Naive B cell (primary cell): ENCODE measurements at places on chromosomes 2 and 18.

- no peak for DNase-seq
These were observed 107.8 kb upstream of the DAPL1 start for GRCh38 chr2:158687315-158687714.

DNA sequence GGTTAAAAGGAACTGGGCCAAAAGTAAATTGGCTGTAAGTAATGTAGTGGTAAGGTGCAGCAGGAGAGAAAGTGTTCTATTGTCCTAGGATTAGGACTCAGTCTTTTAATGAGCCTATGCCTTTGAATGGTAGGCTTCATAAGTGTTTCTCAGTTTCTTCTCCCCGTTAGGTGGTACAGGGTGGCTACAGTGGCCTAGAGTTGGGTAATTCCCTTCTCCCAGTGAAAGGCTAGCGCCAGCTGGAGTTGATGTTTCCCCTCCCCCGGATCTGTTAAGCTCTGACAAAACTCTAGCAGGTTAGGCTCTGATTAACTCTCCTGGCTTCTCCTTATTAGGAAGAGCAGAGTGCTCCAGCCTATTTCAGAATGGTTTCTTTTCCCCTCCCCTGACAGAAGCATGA, 127.7 kb downstream of the DNAH6 start:
- no peak for DNase-seq

GRCh38 chr18:35158728-35159450, 81.9 kb upstream of the ZNF397 start:
- peak; percentile 59 for DNase-seq

DNA sequence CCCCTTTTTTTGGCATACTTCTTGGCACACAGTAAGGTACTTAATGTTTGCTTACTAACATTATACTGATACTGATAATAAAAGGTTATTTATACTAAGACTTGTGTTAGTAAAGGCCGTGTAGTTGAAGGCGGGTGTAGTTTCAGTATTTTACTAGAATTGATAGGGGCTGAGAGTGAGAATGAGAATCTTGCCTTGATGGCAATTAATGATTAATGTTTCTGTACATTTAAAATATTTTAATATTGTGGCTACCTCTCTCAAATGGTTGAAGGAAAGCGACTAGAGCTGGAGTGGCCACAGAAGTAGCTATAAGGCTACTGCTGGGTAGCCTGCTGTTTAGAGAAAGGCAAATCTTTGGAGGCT, 29.3 kb downstream of the PELI1 start:
- no peak for DNase-seq

GRCh38 chr2:151823651-151824050, 4.6 kb downstream of the ARL5A start:
- DNase-seq, result no peak

- DNase-seq, result no peak
These were observed 7.1 kb downstream of the PTMA start for GRCh38 chr2:231715499-231715837.

DNA sequence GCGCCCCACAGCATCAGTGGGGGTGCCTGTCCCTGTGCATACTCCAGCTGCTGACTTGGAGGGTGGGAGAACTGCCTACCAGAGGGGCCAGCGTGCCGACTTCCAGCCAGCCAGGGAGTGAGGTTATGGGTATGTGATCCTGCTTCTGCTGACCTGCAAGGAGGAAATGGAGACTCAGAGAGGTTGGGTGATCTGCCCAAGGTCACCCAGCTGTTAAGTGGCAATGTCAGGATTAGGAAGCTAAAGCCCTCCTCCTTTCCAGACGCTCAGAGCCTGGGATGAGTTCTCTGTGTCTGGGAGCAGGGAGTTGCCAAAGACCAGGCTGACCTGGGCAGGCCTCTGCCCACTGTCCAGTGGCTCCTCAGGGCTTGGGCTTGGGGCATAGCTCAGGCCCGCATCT, 169.6 kb downstream of the GLI2 start:
- DNase-seq, result no peak

DNA sequence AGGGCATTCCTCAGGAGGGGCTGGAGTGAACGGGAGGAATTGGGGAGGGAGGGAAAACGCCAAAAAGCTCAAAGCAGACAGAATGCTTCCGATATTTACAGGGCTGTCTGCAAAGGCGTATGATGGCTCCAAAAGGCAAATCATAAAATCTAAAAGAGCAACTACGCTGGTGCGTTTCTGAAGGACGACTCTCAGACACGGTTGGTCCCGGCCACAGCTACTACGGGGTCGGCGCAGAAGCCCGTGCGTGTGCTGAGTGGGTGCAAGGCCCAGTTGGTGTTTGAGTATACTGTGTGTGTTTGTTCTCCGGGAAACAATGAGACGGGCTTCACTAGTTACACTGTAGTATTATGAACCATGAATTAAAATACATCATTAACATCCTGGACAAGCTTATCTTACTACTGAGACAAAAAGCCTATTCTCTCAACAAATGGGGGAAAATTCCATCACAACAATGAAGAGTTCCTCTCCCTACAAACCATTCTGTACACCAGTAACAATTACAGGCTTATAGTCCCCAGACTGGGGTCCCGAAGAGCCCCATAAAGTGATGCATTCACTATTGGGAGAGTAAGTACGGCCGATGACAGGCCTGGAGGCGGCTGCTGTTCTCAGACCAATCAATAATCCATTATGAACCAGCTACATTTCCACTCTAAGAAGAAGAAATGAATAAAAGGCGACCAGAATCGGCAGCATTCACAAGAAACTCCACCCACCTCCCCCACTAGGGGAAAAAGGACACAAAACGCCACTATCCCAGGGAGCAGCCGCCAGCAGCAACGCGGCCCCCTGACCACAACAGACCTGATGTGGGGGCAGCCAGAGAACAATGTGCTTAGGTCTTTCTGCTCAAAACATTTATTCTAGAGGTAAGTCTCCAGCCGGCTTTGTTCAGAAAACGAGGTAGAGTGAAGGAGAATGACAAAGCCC, 43.4 kb downstream of the ZNF516 start:
- DNase-seq, result no peak

DNA sequence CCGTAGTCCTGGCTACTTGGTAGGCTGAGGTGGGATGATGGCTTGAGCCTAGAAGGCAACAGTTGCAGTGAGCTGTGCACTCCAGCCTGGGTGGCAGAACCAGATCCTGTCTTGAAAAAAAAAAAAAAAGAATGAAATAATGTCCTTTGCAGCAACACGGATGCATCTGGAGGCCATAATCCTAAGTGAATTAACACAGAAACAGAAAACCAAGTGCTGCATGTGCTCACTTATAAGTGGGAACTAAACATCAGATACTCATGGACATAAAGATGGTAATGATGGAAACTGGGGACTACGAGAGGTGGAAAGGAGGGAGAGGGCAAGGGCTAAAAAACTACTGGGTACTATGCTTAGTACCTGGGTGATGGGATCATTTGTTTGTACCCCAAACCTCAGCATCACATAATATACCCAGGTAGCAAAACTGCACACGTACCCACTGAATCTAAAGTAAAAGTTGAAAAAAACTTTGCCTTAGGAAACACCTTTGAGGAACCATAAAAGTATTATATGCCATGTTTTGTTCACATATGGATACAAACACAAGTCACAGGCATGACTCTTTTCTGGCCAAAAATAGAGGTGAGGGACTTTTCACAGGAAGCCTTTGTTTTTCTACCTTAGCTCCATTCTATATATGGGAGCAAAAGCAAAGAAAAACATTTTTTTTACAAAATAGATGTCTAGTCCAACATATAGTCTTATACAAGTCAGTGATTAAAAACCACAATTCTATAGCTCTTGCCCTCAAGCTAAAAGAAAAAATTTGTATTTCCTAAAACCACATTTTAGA, 36.6 kb downstream of the GPR155 start:
- no peak for DNase-seq

- no peak for DNase-seq
These were observed 9.0 kb downstream of the OBSL1 start for GRCh38 chr2:219562049-219563020.

DNA sequence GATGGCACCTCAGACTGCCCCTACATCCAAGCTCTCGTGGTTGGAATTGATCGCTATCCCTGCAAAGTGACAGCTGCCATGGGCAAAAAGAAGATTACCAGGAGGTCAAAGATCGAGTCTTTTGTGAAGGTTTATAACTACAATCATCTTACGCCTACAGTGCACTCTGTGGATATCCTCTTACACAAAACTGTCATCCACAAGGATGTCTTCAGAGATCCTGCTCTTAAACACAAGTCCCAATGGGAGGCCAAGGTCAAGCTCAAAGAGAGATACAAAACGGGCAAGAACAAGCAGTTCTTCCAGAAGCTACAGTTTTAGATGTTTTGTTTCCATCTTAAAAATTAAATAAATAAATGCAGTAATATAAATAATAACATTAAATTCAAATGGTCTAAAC, 45.4 kb downstream of the INO80D start:
- DNase-seq, result no peak

DNA sequence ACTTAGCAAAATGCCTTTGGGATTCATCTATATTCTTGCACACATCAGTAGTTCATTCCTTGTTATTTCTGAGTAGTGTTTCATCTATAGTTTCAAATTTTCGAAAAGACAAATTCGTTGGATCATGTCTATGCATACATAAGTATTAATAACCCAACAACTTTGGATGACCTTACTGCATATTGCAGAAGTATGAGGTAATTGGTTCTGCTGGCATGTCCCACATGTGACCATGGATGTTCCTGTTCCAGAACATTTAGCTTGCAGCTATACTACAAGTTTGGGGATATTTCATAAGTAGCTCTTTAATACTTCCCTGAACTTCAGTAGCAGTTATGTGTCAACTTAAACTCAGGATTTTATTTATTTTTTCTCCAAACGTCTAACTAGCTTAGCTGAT, 44.9 kb downstream of the APLF start:
- DNase-seq, result no peak

DNA sequence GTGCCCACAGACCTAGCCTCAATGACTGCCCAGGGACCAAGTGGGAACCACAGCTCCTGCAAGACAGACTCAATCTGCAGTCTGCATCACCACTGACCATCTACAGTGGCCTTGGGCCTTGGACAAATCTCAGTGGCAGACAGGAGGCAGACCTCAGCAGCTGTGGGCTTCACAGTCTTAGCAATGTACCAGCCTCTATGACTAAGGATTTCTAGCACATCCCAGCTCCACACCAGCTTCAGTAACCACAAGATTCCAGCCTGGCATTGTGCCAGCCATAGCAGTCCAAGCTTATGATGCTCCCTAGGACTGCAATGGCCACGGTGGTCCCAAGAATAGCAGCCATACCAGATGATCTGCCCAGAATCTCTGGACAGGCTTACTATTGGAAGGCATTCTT, 19.6 kb upstream of the WDR75 start:
- no peak for DNase-seq

- DNase-seq, result no peak
These were observed 339.4 kb downstream of the BCL11A start for GRCh38 chr2:60213865-60214625.

GRCh38 chr18:23468753-23469459, 15.8 kb downstream of the RIOK3 start:
- DNase-seq, result no peak

- DNase-seq, result no peak
These were observed 929.5 kb downstream of the ERBB4 start for GRCh38 chr2:211609127-211609526.

GRCh38 chr2:70935468-70936164, at the start of gene ATP6V1B1:
Gene ATP6V1B1 (plus strand): TSS chr2:70935900. CDS start chr2:70935955, 55 bp downstream.
- no peak for DNase-seq

- no peak for DNase-seq
These were observed 133.3 kb downstream of the GFPT1 start for GRCh38 chr2:69253611-69254301.

DNA sequence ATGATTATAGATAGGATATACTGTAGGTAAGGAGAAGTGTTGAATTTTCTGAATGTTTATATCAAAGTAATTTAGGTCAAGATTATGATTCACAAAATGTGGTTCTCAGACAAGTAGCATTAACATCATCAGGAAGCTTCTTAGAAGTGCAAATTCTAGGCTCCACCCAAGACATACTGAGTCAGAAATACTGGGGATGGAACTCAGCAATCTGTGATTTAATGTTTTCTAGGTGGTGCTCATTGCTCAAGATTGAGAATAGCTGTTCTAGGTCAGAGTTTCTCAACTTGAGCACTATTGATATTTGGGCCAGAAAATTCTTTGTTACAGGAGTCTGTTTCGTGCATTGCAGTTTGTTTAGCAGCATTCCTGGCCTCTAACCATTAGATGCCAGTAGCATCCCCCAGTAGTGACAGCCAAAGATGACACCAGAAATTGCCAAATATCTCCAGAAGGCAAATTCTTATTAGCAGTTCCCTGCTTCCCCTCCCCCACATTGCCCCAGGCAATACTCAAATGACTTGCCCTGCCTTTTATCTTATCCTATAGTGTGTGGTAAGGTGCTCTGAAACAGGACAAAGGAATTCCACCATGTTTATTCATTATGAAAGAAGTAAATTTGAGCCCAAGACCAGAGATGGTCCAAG, 1001.2 kb downstream of the DPP10 start:
- no peak for DNase-seq

- DNase-seq, result no peak
These were observed 69.7 kb upstream of the SULT1C3 start for GRCh38 chr2:108169982-108170625.

DNA sequence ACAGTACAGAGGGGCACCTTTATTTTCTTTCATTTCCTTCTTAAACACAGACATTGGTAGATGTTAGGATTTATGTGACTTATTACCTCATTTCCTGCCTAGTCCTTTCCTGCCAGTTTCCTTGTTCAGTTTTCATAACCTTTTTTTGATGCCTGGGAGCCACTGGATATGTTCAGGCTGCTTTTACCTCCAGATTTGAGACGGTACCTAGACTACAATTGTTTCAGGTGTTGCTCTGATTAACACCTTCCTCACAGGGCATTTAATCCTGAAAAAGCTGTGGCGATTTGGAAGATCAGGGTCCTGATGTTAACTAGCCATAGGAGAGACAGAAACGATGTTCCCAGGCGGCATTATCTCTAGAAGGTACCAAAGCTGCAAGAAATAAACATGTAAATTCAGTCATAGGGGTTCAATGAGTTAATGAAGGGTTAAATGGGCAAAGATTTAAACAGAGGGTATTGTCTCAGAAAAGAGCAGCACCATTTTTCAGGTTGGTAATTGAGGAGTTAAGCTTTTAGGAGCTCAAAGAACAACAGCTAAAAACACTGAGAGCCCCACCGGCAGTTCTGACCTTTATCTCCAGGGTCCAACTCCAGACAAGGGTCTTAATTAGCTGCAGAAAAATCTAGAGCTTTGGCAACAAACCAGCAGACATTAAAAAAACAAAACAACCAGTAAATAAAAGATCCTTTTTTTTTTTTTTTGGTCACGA, 93.3 kb downstream of the HRH4 start:
- no peak for DNase-seq

DNA sequence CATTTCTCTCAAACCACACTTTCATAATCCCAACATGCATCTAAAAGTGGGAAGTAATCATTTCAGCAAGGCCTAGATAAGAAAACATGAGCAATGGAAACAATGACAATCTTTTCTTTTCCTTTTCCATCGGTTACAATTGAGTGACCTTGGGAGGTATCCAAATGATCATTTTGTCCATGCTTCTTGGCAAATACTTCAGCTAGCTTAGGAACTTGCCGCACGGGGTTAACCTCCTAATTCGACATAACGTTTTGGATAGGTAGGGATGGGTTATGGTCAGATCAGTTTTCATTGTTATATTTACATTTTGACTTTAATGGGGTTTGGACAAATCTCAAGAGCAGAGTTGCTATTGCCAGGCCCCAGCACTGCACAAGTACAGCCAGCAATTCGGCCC, 4.6 kb upstream of the PTPRM start:
- DNase-seq, result no peak

- no peak for DNase-seq
These were observed 395.8 kb downstream of the MTX2 start for GRCh38 chr2:176665086-176665485.
